ENCODE measurements at places on chromosomes 3 and 15.

DNA sequence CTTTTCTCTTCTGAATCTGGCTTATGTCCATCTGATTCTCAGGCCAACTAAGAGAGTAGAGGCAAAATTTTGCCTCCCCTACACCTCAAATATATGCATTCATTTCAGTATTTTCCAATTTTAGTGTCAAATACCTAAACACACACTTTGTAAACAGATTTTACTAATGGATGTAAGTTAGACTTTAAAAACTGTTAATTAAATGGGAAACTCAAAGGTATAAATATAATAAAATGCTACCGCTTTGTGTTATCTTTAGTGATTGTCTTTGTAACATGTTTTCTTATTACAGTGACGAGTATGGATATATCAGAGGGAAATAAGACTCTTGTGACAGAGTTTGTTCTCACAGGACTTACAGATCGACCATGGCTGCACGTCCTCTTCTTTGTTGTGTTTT lies at the start of gene OR5AC2:
Gene OR5AC2 (plus strand): TSS at position 301 of the 400 bp plus-strand sequence. CDS start 0 bp downstream, at position 301.
- DNase-seq, result no peak

- no peak for DNase-seq
Measured at GRCh38 chr15:36449084-36449661, 130.3 kb upstream of the CDIN1 start.

GRCh38 chr3:188824566-188824965 lies 347.2 kb upstream of the TPRG1 start:
- DNase-seq, result no peak

GRCh38 chr3:25046911-25047771 lies 380.9 kb upstream of the RARB start:
- DNase-seq, result no peak

DNA sequence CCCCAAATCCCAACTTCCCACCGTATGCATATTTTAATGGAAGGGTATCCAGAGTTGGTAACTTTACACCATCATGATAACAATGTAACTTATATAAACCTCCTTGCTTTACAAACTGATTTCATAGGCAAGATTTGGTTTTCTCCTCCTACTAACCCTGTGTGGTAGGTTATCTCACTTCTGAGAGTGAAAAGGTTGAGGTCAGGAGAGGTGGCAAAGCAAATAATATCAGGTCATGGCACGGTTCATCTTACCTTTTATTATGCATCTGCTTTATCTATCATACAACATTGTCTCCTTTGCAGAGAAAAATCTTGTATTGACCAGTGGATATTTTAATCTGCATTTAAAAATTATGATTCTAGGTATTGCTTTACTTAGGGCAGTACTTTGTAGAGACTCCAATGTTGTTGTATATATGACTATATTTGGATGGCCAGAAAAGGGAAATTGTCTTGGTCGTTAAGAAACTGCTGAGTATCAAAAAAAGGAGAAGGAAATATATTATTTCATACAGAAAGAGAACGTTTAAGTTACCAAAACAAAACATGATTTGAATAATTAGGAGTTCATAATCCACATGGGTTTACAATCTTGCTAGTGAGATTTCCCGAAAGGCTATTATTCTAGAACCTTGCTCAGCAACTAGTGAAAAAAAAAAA lies 30.4 kb downstream of the NFKBIZ start:
- no peak for DNase-seq

GRCh38 chr3:31768479-31769125 lies 212.5 kb downstream of the OSBPL10 start:
- DNase-seq, result no peak

- no peak for DNase-seq
Measured at GRCh38 chr3:178147001-178147400, 389.2 kb upstream of the KCNMB2 start.

- no peak for DNase-seq
Measured at GRCh38 chr15:84821501-84822021, 4.4 kb downstream of the ALPK3 start.

DNA sequence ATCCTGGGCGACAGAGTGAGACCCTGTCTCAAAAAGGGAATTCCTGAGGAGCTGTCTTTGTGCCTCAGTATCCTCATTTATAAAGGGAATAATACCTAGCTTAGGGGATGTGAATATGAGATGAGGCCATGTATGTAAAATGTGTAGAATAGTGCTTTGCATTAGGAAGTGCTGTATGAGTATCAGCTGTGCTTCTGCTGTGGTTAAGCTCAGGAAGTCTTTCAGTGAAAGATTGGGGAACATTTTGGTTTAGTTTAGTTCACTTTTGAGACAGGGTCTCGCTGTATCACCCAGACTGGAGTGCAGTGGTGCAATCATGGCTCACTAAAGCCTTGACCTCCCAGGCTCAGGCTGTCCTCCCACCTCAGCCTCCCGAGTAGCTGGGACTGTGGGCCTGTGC lies 10.6 kb downstream of the THUMPD3 start:
- no peak for DNase-seq

DNA sequence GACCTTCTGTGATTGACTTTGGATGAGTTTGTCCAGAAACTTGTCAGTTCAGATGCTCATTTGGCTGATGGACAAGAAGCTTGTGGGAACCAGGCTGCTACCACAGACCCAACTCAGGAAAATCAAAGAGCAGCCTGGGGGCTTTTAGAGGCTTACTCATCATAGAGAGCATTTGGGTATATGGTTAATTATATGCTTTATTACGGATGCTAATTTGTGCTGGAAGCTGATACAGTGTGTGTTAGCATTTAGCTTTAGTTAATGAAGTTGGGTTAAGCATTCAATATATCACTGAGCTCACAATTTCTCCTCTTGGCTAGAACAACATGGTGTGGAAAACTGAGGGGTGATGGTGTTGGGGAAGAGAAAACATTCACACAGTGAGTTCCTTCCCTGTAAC lies 664.2 kb upstream of the CFAP20DC start:
- no peak for DNase-seq

GRCh38 chr15:58387130-58387529 lies 44.7 kb upstream of the LIPC start:
- DNase-seq, result no peak

DNA sequence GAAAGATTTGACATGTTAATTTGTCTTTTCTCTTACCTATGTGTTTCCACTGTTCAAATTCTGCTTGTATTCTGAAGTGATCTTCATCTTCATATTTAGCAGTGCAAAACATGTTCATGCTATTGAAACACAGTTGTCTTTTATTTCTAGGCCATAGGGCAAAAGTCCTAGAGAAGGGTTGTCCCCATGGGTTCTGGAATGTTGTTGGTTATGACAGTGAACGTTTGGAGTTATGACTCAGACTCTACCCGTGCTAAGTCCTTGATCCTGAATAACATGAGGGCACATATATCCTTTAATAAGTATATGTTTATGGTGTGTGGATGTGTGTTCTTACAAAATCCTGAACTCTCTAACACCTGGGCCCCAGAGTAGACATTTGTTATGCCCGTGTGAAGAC lies 23.0 kb upstream of the ARPP21 start:
- no peak for DNase-seq

- DNase-seq, result no peak
Measured at GRCh38 chr3:135792858-135793475, 172.6 kb upstream of the PPP2R3A start.

- no peak for DNase-seq
Measured at GRCh38 chr15:98759277-98759676, 110.9 kb downstream of the IGF1R start.

- no peak for DNase-seq
Measured at GRCh38 chr15:66505818-66506217, 692 bp downstream of the ZWILCH start.

- DNase-seq, result no peak
Measured at GRCh38 chr15:96619174-96619573, 288.7 kb downstream of the NR2F2 start.

DNA sequence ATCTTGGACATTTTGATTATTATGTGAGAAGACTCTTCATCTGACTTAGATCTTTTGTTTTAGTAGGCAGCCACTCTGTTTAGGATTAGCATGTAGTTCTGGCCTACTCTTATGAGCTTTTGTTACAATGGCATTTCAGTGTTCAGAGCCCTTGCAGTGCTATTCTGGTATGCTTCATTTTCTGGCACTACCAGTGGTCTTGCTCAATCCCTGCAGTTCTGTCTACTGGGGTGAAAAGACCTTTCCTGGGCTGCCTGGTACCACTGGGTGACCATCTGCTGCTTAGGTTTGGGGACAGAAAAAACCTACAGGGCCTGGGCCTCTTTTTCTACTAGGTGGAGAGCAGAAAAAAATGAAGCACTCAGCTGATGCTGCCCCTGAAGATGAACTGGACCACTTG lies 42.5 kb downstream of the IL16 start:
- no peak for DNase-seq

DNA sequence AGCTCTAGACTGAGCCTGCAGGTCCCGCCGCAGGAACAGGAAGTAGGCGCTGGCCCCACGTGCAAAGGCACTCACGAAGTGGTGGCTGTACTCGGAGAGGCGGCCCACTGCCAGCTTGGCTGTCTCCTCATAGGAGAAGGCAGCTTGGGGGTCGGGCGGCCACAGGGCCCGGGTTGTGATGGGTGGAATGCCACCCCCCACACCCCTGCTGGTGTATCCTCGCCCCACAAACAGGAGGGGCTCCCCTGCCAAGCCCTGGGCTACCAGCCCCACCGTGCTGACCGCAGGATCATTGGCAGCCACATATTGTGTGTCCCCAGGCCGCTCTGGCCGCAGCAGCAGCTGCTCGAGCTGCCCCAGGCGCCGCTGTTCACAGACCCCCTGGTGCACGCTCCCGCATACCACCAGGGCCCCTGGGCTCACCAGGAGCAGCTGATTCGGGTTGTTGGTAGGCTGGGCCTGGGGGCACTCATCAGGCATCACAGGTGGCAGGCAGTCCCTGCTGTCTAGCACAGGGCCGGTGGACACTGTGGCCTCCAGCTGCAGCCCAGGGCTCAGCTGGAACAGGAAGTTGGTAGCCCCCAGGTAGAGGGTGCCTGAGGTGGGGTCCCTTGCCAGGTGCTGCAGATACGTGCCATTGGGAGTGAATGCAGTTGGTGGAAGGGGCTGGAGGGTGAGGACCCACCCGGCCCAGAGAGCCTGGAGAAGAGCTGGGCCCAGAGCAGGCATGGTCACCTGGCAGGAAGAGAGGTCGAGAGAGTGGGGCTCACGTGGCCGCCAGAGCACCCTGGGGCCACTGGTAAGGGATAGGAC lies 5.8 kb downstream of the PLXNB1 start:
- DNase-seq, result no peak

DNA sequence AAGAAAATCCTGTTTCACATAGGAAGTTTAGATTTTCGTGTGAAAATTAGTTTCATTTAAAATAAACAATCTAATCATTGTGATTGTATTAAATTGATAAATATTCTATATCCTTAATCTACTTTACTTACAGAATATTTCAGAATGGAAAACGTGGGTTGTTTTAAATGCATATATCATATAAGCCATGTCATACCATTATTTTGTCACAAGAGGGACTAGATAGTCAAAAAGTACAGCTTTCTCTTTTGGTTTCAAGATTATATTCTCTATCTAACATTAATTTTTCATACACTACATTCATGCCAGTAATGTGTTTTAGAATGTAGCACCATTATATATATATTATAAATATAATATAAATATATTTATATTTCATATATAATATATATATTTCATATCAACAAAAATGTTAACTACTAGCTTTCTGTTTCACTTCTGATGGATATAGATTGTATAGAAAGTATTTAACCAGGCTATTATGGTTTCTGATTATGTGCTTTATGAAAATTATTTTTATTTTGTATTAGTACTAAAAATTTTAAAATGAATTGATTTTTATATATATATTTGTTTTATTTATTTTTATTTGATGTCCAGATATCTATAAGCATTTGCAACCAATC lies 45.3 kb downstream of the OSTN start:
- no peak for DNase-seq

DNA sequence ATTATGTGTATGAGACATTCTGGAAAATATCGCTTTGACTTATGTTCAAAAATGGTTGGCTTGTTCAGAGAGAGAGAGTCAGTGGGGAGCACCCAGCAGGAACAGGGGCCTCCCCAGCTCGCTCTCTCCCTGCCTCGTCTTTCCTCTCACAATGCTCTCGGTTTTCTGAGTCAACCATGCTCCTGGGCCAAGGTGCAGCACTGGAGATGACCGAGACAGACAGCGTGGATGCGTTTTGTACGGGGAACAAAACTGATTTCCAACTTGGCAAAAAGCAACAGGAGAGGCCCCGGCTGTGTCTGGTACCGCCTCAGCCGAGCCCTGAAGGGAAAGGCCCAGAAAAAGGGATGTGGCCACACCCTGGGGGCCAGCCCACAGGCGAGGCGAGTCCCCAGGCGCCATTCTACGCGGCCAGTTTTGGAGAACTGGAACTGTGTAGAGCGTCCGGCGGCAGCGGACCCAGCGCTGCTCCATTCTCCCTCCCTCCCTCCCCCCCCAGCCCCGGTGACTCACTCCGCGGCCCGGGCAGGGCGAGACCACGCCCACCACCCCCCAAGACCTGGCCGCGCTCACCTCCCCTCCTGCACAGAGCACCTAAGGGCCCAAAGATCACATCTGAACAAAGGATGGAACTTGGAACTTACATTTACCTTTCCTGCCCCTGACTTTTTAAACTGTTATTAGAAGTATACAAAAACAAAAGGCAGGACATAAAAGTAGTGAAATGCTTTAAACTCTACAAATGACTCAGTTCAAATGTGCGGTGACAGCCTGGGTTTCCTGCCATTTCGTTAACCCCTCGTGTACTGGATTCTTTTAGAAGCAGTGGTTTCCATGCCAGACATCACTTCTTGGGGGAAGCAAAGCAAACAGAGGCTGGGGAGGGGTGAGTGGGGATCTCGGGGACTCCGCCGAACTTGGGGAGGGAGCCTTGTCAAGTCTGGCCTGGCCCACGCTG lies 12.7 kb downstream of the ATP10A start:
- no peak for DNase-seq

GRCh38 chr15:94230883-94231722 lies at the start of gene MCTP2:
Gene MCTP2, plus strand, starts transcription at chr15:94231561. Its CDS starts 66,705 bp downstream, at chr15:94298266.
- DNase-seq, result peak; percentile 76

GRCh38 chr3:38133557-38134405 lies 3.1 kb downstream of the ACAA1 start:
- no peak for DNase-seq

DNA sequence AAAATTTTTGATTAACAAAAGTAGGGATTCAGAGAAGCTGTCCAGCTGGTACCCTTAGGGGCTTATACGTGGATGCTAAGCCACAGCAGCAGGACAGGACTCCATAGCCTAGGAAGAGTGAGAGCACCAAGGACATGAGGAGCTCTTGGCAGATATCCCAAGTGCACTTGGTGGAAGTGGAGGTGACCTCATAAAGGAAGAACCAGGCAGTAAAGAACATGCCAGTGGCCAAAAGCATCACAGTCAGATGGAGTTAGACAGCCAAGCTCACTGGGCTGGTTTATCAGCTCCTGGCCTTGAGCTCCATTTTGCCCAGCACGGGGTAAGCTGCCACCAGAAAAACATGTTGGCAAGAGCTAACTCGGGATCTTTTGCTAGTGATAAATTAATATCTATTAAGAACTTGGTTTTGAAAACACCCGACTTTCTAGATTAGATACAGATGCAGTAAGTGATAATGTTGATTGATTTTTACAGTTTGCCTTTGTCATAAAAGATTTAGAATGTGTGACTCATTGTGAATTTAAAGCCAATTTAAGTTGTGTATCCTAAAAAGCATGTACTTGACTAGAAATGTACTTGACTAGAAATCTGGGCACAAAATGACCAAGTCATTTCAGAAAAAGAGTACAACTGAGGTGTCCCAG lies 108.0 kb downstream of the CMSS1 start:
- no peak for DNase-seq

Measured in type B pancreatic cell (in vitro differentiated cells).